ENCODE measurements at places on chromosomes 16 and 17.

- DNase-seq: no peak
These were observed 8.6 kb downstream of the ZNF750 start for GRCh38 chr17:82831041-82831817.

- DNase-seq: no peak
These were observed 47.0 kb downstream of the CCDC182 start for GRCh38 chr17:57697891-57698711.

GRCh38 chr16:89048871-89049422 is 44.7 kb upstream of the ACSF3 start:
- no peak for DNase-seq

- DNase-seq: no peak
These were observed 692.5 kb downstream of the WWOX start for GRCh38 chr16:78791926-78792325.

DNA sequence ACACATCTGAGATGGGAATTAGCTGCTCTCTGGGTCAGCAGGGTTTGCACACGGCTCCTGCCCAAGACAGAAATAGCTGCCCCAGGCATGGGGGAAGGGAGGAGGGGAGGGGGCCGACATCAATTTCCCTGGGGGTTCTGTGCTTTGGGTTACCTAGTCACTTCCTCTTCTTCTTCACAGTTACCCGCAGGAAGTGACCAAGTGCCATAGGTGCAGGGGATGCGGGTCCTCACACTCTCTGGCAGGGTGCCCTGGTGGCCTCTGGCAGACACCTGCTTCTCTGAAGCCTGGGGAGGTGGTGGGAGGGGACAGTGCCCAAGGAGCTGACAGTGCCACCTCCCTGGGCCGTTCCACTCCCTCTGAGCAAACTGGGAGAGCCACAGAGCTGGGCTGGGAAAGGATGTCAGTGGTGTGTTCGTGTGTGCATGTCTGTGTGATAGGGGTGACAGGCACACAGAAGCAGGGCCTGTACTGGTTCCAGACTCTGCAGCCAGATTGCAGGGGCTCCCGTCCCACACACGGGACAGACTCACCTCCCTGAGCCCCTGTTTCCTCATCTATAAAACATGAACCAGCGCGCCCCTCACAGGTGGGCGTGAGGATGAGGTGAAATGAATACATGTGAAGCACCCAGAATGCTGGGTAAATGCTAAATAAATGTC is 18.2 kb downstream of the SCN4A start:
- DNase-seq: no peak

DNA sequence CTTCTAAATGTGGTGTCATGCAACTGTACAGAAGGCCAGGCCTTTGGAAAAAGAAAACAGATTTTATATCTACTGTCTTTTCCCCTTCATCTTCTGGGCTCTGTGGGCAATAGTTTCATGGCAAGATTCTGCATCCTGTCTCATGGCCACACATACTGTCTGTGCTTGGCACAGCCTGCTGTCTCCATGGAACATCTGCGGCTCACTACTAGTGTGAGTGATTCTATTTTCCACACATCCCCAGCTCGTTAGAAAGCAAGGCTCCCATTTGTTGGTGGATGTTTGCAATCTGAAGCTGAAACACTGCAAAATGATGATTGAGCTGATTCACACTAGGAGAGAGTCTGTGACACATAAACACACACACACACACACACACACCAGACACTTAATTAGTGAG is 32.4 kb downstream of the CACNG3 start:
- DNase-seq: no peak

DNA sequence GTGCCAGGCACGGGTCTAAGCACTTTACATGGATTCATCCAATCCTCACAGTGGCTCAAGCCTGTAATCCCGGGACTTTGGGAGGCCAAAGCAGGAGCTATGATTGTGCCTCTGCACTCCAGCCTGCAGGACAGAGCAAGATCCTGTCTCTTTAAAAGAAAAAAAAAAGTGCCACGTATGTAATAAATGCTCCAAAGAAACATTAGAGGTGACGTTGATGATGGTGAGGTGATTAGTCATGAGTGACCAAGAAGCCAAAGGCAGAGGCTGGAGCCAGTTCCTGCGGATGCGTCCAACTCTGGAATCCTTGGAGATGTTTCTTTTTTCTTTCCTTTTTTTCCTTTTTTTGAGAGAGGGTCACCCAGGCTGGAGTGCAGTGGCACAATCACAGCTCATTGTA is 59.4 kb upstream of the SIAH1 start:
- no peak for DNase-seq

DNA sequence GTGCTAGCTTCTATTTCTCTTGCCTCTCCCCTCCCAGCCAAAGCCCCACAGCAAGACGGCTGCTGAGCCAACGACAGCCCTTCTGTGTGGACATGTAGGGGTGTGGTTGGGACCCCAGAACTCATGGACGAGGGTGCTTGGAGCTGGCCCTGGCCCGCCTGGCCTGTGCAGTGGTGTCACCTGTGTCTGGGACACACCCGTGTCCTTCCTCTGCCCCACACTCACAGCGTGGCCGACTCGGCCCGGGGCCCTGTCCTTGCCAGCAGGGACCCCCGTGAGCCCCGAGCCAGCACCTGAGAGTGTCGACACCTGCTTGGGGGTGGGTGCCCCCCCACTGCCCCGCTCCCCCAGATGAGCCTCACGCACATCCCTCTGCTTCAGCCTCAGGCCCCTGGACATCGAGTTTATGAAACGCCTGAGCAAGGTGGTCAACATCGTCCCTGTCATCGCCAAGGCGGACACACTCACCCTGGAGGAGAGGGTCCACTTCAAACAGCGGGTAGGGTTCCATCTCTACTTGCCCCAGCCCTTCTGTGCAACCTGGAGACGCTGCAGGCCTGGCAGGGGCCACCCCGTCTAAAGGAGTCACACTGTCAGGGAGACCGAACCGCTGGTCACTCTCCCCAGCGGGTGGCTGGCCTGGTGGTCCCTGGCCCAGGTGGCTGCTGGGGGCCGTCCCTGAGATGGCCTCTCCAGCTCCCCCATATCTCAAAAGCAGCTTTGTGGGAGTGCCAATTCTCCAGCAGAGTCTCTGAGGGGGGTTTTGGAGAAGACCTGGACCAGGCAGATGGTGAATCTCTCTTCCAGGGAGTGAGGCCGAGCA is 349.8 kb downstream of the SEC14L1 start:
- no peak for DNase-seq

- no peak for DNase-seq
These were observed 16.8 kb downstream of the PIEZO1 start for GRCh38 chr16:88768071-88768783.

- DNase-seq: no peak
These were observed 4.5 kb downstream of the PLD2 start for GRCh38 chr17:4811471-4811870.

DNA sequence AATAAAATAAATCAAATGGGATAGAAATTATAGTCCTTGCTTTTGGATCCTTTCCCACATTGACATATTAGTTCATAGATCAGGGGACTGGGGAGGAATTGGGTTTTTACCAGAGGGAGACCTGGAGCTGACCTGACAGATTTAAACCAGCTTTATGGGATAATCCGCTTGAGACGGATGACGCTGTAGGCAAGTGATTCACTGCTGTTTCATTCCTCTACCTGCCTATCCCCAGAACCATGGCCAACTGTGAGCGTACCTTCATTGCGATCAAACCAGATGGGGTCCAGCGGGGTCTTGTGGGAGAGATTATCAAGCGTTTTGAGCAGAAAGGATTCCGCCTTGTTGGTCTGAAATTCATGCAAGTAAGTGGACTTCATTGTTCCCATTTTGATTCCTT is 2.1 kb downstream of the NME1 start:
- DNase-seq: no peak

- no peak for DNase-seq
These were observed 8.9 kb upstream of the WSCD1 start for GRCh38 chr17:6061290-6061689.

- DNase-seq: no peak
These were observed at the start of gene CRYM for GRCh38 chr16:21277927-21278706. Gene CRYM, minus strand, starts transcription at chr16:21278290. Its CDS starts 39 bp downstream, at chr16:21278251.

DNA sequence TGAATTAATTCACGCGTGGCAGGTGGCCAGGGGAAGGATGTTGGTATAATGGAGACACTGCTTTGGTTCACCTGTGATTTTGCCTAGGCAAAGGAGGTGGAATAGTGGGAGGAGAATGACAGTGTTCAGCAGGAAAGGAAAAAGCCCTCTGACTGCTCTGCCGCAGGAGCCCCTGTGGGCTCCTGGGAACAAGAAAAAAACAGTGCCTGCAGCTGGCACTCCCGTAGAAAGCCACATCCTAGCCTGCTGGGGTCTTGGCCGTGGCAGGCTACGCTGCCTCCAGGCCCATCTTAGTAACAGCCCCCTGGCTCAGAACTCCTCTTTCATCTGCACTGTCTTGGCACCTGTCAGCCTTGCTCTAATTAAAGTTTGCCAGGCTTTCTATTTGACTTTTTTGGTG is 20.6 kb downstream of the ADORA2B start:
- DNase-seq: no peak

GRCh38 chr17:39772415-39772814 is 34.7 kb downstream of the GRB7 start:
- no peak for DNase-seq

DNA sequence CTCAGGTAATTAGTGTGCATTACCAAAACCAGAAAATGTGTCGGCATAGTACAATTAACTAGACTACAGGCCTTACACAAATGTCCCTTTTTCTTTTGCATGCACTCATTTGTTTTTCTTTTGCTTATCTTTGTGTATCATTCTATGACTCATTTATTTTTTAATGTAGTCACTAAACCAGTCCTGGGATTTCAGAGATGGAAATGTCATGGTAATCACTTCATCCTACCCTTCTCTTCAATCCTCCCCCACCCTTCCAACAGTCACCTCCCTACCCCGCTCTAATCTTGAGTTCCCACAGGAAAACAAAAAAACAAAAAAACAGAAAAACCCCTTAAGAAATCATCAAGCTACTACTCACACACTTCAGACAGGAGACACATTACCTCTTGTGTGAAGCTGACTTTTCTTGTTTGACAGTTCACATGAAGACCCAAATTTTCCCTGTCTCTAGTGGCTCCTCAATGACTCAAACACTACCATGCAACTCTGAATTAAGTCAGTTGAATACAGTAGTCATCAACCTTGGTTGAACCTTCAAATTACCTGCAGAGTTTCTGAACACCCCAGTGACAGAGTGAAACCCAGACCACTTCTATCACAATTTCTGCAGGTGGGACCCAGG is 242.4 kb upstream of the SALL1 start:
- no peak for DNase-seq

DNA sequence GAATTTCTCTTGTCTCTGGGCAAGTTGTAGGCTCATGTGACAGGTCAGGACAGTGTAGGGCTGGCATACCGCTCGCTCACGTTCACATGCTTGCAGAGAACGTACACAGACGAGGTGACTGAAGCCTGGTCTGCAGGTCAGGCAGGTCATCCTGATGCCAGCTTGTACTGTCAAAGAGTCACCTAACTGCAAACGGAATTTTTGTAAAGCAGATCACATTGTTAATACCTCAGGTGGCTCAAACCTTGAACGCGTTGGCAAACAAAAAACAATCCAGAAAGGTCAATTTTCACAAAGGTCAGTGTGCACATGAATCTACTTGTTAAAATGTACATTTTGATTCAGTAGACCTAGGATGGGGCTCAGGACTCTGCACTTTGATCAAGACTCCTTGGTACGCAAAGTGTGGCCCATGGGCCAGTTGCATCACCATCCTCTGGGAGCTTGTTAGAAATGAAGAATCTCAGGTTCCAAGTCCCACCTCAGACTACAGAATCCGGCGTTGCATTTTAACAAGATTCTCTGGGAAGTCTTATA is 28.6 kb downstream of the ANKRD40 start:
- DNase-seq: no peak

DNA sequence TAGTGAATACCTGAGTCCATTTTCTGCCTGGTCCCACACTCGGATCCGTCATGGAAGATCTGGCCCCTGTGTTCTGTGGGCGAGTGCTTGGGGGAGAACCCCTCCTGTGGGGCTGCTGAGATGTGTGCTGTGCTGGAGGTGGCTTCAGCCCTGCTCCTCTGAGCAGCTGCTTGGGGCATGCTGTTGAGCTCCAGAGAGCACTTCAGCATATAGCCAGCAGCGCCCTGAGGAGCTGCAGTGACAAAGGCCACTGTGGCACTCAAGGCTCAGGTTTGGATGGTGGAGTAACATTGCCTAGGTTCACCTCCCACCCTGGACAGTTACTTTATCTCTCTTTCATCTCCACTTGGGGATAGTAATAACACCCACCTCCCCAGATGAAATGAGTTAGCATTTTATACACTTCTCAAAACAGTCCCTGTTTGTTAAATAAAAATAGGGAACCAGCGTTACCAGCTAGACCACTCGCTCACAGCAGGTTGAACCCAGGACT is 75.3 kb downstream of the KSR1 start:
- DNase-seq: no peak

GRCh38 chr16:27722892-27723450 is 173.0 kb downstream of the KATNIP start:
- DNase-seq: no peak

- no peak for DNase-seq
These were observed 22.2 kb upstream of the GGA2 start for GRCh38 chr16:23532448-23532847.

- DNase-seq: no peak
These were observed 41.5 kb upstream of the CBFA2T3 start for GRCh38 chr16:89018282-89019158.

- DNase-seq: no peak
These were observed 97.9 kb upstream of the ZNF469 start for GRCh38 chr16:88284626-88285513.

DNA sequence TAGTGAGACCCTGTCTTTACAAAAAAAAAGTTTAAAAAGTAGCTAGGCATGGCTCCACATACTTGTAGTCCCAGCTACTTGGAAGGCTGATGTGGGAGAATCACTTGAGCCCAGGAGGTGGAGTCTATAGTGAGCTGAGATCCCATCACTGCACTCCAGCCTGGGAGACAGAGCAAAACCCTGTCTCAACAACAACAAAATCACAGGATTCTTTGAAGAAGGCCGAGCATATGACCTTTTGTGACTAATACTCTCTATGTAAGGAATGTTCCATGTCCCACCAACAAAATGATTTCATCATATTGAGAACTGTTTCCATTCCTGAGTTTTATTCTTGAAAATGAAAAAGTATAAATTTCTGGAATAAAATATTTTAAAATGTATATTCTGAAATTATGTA is 58.9 kb upstream of the EFCAB3 start:
- no peak for DNase-seq

GRCh38 chr17:80449194-80449929 is 27.0 kb downstream of the NPTX1 start:
- DNase-seq: no peak

DNA sequence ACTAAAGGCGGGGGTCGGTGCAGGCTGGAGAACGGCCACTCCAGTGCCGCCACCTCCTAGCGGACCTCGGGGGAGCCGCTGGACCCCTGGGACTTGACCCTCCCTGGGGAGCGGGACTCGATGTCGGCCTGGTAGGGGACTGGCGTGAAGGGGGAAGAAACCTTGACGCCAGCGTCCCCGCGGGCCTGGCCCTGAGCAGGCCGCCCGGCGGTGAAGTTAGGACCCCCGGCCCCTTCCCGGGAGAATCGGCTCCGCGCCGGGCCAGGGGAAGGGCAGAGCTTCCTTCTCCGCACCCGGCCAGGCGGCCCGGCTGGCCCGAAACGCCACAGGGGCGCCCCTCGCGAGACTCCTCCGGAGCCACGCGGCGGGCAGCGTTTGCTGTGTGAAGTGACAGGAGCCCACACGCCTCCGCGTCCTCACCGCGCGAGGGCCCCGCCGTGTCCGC is 389 bp downstream of the DUS1L start:
- DNase-seq: no peak
